ENCODE measurements at places on chromosomes 4 and X.

- DNase-seq = no peak
These were observed 869 bp upstream of the ADD1 start for GRCh38 chr4:2842687-2843262.

- DNase-seq = no peak
These were observed 260.5 kb downstream of the DKK2 start for GRCh38 chr4:106775636-106776035.

- no peak for DNase-seq
These were observed 50.2 kb downstream of the UGT2B28 start for GRCh38 chr4:69330345-69331047.

GRCh38 chrX:80747832-80748231, 61.8 kb downstream of the BRWD3 start:
- no peak for DNase-seq

GRCh38 chr4:147236806-147237205, 244.1 kb upstream of the EDNRA start:
- DNase-seq = no peak

- no peak for DNase-seq
These were observed 153.6 kb upstream of the INTU start for GRCh38 chr4:127479031-127479622.

- no peak for DNase-seq
These were observed at the start of gene PCDH19 for GRCh38 chrX:100409610-100410590. Gene PCDH19 (minus strand): TSS chrX:100410273. CDS start chrX:100408597, 1,676 bp downstream.

- DNase-seq = no peak
These were observed 2.6 kb downstream of the AMER1 start for GRCh38 chrX:64202808-64203325.

- DNase-seq = no peak
These were observed 108.7 kb upstream of the FUNDC1 start for GRCh38 chrX:44651358-44651757.

GRCh38 chr4:128353791-128354190, 66.2 kb upstream of the PGRMC2 start:
- no peak for DNase-seq

- DNase-seq = no peak
These were observed 2.9 kb downstream of the LAMTOR3 start for GRCh38 chr4:99891351-99891750.

- no peak for DNase-seq
These were observed 3.8 kb upstream of the GRPR start for GRCh38 chrX:16119353-16120220.

GRCh38 chrX:55715847-55716246, 1.7 kb upstream of the RRAGB start:
- DNase-seq = no peak

- no peak for DNase-seq
These were observed 18.3 kb downstream of the RBBP7 start for GRCh38 chrX:16851827-16852226.

DNA sequence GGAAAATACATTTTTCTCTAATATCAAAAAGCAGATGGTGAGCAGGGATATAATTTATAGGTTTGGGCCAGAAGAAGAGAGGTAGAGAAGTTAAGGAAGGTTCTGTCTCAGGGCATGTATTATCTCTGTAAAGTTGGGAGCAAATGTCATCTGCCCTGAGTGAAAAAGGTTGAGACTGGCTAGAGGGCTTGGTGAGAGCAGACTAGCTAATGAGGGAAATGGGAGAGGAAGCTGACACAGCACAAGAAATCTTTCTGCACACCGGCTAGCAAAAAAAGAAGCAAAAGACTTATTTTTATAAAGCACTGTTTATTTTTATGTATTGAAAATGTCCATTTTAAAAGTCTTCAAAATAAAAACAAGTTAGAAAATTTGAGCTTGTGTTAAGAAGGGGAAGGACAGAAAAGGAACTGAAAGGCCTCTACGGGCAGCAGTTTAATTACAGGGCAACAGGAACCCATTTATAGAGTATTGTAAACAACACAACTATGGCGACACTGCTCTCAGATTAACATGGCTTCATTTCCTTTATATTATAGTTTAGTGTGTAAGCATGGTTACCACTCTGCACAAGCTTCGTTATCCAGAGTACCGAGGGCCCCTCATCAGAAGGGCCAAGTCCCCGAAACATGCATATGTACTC, 17.4 kb downstream of the CD40LG start:
- DNase-seq = no peak

- no peak for DNase-seq
These were observed 317.4 kb downstream of the ASMT start for GRCh38 chrX:1932231-1932630.

DNA sequence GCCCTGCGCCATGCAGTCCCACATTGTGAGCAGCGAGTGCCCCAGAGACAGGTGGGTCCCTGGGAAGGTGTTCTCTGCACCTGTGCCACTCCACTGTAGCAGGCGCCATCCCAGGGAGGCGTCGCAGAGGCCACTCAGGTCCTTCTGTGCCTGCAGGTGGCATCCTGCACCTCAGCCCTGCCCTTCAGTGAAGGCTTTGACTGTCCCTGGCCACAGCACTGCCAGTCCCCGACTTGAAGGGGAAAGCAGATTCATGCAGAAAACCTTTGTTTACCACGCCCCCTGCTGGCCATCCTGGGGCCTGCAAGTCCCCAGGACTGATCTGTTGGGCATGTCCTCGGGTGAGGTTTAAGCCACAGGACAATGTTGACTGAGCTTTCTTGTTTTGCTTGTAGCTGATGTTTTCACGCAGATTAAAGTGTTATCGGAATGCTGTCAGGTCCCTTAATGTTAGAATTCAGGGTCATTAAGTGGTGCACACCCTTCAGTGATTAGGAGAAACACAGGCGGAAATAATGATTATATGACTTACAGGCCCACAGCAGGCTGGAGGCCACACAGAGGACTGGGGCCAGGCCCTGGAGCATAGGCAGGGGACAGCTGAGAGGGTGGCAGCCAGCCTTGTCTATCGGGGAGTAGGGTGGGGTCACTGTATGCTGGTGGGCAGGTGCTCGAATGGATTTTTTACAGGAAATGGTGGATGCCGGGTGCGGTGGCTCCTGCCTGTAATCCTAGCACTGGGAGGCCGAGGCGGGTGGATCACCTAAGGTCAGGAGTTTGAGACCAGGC, 5.0 kb downstream of the TACC3 start:
- DNase-seq = peak; percentile 88

DNA sequence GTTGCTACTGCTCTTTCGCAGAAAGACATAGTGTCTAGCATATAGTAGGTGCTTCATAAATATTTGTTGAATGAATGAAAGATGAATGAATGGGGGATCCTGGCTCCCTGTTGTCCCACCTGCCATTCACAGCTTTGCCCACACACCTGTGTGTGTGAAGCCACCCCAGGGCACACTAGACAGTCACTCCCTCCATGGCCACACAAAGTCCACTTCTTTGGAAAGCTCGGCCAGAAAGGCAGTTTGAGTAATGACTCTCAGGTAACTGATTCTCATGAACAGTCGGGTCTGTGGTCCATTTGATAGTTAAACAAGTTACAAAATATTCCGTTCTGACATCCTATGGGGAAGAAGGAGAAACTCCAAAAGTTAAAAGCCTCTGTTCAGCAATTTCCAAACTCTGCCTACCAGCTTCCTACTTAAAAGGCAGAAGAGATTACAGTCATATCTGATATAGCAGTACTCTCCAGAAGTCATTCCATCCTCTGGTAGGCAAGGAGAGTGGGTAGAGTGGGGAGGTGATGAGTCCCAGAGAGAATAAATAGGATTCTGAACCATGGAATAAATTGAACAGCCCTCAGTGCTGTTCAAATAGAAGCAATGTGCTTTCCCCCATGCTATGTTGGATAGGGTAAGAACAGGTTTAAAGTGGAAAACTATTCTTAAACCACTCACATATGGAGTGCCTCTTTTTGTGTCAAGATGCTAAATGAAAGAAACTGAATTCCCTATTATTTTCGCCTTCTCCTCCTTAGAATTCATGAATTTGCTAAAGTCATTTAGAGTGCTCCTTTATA, 204.9 kb upstream of the GALNT7 start:
- DNase-seq = no peak

DNA sequence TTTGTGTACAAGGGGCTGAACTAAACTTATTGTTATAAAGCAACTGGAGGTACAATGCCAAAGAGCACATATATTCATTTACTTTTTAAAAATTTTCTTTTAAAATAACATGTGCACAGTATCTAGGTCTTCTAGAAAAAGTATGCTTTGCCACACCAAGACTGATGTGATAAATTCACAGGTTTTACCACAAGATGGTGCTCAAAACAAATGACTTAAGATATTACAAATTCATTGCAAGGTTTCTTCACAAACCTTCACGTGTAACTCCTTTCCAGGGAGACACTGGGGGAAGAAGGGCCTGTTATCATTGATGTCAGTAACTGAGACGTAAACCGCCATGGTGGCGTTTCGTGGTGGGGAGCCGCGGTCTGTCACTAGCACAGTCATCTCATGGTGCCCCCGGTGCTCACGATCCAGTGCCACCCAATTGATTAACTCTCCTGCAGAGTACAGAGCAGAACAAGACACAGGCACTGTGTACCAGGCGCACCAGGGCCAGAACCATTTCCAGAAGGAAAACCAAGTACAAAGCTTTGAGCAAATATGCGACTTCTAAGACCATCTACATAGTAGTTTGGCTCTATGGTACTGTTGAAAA, 162.2 kb downstream of the DCHS2 start:
- no peak for DNase-seq

- DNase-seq = no peak
These were observed 87.5 kb downstream of the NSUN7 start for GRCh38 chr4:40837094-40837870.

DNA sequence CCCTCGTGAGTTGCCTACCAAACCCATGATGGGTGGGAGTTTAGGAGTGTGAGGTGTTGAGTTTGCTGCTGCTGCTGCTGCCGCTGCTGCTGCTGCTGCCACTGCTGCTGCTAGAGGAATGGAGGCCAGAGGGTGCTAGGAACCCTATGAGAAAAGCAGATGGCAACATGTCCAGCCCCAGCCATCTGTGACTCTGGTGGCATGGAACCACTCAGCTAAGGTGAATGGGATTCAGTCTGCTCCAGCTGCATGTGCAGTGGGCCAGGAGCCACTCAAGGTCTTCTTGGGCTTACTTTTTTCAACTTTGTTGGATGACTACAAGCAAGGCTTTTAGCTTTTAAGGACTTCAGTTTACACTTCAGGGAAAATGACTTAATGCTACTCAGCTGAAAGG, 103.8 kb downstream of the RTL5 start:
- no peak for DNase-seq

All from stimulated activated CD8-positive, alpha-beta memory T cell treated with anti-CD3 and anti-CD28 coated beads, Interleukin-15, amount 100 ng/mL, for 24 hours (primary cell).